ENCODE measurements at places on chromosomes 3 and 15. TPM values are rescaled to one million over a fixed set of nuclear protein-coding genes. Genes with fewer than 3 reads are reported as not detected.
A peak's percentile ranks its signal among the peaks of the same experiment; 100 is the strongest.

- no peaks in the 10 kb centered on the region for H3K27me3 ChIP-seq
- H3K27ac ChIP-seq: no peak overlapping the region
- H3K4me1 ChIP-seq: no peaks in the 10 kb centered on the region
- H3K36me3 ChIP-seq: no peaks in the 10 kb centered on the region
- H3K4me3 ChIP-seq: no peak overlapping the region
Observed at GRCh38 chr3:159548675-159549335, 439.8 kb upstream of the IL12A start.

FHIT gene
- 22.7 TPM for total RNA-seq

GRCh38 chr15:63015618-63016017, 26.9 kb upstream of the TPM1 start:
- no peak overlapping the region for H3K4me3 ChIP-seq
- no peaks in the 10 kb centered on the region for H3K4me1 ChIP-seq
- no peak overlapping the region for H3K27ac ChIP-seq
- DNase-seq: no peak
- peaks cover 3% of the 10 kb centered on the region for H3K27me3 ChIP-seq

DNA sequence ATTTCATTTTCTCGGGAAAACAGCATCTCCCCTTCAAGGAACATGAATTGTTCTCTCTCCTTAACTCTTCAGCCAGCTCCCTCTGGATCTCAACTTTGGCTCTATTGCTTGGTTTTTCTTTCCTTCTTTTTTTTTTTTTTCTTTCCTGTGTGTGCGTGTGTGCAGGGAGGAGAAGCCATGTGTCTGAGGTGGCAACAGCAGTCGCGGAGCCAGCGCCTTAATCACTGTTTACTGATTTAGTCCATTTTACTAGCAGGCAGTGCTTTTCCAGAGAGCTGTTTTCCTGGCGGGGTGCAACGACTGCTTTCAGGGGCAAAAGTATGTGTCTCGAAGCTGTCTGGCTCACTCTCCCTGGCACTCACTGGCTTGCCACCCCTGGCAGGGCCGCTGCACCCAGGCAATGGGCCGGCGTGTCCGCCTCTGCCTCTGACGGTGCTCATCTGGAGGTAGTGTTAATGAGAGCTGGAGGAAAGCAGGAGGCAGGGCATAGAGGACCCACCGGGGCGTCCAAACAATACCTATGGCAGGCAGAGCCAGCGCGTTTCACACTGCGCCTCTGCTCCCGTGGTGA, 835.4 kb upstream of the NR2F2 start:
- no peak overlapping the region for H3K27ac ChIP-seq
- peaks cover 8% of the 10 kb centered on the region for H3K4me1 ChIP-seq
- H3K4me3 ChIP-seq: no peak overlapping the region
- no peak for DNase-seq
- H3K27me3 ChIP-seq: peaks cover 11% of the 10 kb centered on the region

GRCh38 chr3:52231502-52232278, 6.2 kb upstream of the TLR9 start:
- no peaks in the 10 kb centered on the region for H3K27me3 ChIP-seq
- peaks cover 27% of the 10 kb centered on the region for H3K36me3 ChIP-seq
- H3K27ac ChIP-seq: peak overlapping the region; percentile 88
- H3K4me3 ChIP-seq: no peak overlapping the region
- peak; percentile 89 for DNase-seq
- peaks cover 45% of the 10 kb centered on the region for H3K4me1 ChIP-seq

DNA sequence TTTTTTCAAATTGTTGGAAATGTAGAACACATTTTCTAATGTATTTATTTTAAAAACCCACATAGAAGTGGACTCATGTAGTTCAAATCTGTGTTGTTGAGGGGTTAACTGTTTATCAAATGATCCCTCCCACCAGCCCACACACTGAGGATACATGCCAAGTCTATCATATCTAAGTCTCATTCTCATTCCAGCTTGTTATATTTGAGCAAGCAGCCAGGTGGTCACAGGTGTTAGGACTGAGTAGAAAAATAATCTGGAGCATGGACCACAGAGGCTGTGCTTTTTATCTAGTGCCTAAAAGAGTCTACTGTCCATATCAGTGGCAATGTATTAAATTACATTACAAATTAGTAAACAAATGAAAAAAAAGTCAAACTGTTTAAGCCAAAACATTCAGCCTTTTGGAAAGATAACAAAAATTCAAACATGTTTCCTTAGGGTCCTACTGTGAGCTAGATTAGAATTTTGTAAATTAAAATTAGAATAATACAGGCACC, 20.7 kb upstream of the SPESP1 start:
- H3K27me3 ChIP-seq: peaks cover 10% of the 10 kb centered on the region
- H3K4me1 ChIP-seq: no peaks in the 10 kb centered on the region
- no peak for DNase-seq
- H3K4me3 ChIP-seq: no peak overlapping the region
- H3K27ac ChIP-seq: no peak overlapping the region
- H3K36me3 ChIP-seq: no peaks in the 10 kb centered on the region

POLQ gene
- 20.8 TPM for total RNA-seq

MAP6D1 gene
- 1.4 TPM for total RNA-seq

GRCh38 chr3:11288786-11289637, 16.8 kb downstream of the ATG7 start:
- H3K4me3 ChIP-seq: no peak overlapping the region
- peak overlapping the region; percentile 84 for H3K27ac ChIP-seq
- peaks cover 48% of the 10 kb centered on the region for H3K4me1 ChIP-seq

DNA sequence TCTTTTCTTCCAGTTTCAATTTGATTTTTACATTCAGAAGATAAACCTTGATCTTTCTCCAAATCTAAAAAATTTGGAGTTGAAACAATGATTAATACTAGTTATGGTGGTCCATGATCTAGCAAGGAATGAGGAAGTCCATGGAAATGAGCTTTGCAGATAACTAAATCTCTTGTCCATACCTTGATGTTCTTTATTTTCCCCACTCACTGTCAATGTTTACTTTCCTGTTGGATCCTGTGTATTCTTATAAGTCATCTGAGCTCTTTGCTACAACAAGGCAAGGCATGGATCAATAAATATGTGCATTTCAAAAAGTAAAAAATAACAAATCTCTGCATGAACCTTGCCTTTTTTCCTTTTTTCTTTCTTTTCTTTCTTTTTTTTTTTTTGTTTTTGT, 6.2 kb upstream of the MYO1E start:
- no peak for DNase-seq
- no peaks in the 10 kb centered on the region for H3K4me1 ChIP-seq
- H3K4me3 ChIP-seq: no peak overlapping the region
- no peaks in the 10 kb centered on the region for H3K36me3 ChIP-seq
- peaks cover 13% of the 10 kb centered on the region for H3K27me3 ChIP-seq
- no peak overlapping the region for H3K27ac ChIP-seq

DNA sequence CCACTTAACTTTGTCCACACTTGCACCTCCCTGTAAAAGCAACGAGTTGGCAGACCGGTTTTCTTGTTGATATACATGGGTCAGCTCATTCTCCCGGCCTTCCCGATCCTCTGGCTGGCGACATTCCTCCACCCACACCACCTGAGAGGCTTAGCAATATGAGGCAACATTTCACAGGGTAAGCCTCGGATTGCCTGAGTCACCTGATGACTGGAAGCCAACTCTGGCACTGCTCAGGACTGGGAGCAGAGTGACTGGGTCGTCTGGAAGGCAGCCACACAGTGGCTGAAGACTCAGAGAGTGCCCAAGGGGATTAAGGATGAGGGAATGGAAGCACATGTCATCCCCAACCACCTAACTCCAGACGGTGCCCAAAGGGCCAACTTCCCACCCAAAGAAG, 9.8 kb downstream of the HOMER2 start:
- no peaks in the 10 kb centered on the region for H3K4me1 ChIP-seq
- H3K27ac ChIP-seq: no peak overlapping the region
- H3K4me3 ChIP-seq: no peak overlapping the region

DNA sequence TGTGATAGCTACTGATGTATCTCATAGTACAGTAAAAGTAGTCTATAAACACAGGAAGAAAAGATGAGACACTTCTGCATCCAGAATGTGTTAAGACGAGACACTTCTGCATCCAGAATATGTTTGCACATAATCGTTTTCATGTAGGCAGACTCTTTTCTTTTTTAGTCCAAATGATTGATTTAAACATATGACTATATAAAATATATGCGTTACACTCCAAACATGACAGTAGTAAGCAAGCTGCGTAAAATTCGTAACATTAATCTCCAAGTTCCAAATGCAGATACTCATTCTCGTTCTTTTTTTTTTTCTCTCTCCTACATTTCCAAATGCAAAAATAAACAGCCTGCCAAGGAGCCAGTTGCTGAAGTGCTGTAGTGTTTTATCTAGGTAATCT, 82.6 kb downstream of the FNDC3B start:
- DNase-seq: no peak
- peaks cover 22% of the 10 kb centered on the region for H3K36me3 ChIP-seq
- H3K4me3 ChIP-seq: no peak overlapping the region
- H3K4me1 ChIP-seq: peaks cover 10% of the 10 kb centered on the region
- H3K27ac ChIP-seq: no peak overlapping the region

PPM1M gene
- total RNA-seq: 108 TPM

STT3B gene
- 99.3 TPM for total RNA-seq

GRCh38 chr3:21621181-21621651, 129.8 kb downstream of the ZNF385D start:
- H3K36me3 ChIP-seq: no peaks in the 10 kb centered on the region
- H3K4me3 ChIP-seq: no peak overlapping the region
- H3K27ac ChIP-seq: no peak overlapping the region
- no peak for DNase-seq
- H3K27me3 ChIP-seq: no peaks in the 10 kb centered on the region

GRCh38 chr15:72706266-72706665, 20.3 kb downstream of the BBS4 start:
- peaks cover 3% of the 10 kb centered on the region for H3K4me1 ChIP-seq
- H3K4me3 ChIP-seq: no peak overlapping the region
- H3K27ac ChIP-seq: no peak overlapping the region
- H3K27me3 ChIP-seq: no peaks in the 10 kb centered on the region

- H3K27me3 ChIP-seq: peaks cover 6% of the 10 kb centered on the region
- H3K4me1 ChIP-seq: no peaks in the 10 kb centered on the region
- no peak overlapping the region for H3K27ac ChIP-seq
- no peak for DNase-seq
Observed at GRCh38 chr15:54289590-54290136, 311.4 kb downstream of the UNC13C start.

- H3K4me3 ChIP-seq: no peak overlapping the region
- no peaks in the 10 kb centered on the region for H3K4me1 ChIP-seq
- H3K27me3 ChIP-seq: peaks cover 3% of the 10 kb centered on the region
- no peaks in the 10 kb centered on the region for H3K36me3 ChIP-seq
- no peak for DNase-seq
Observed at GRCh38 chr3:81951636-81952035, 190.2 kb upstream of the GBE1 start.

All from activated naive CD4-positive, alpha-beta T cell treated with anti-CD3 and anti-CD28 coated beads for 36 hours (primary cell).